ENCODE measurements at places on chromosomes 2 and 18.
A peak's percentile ranks its signal among the peaks of the same experiment; 100 is the strongest.

GRCh38 chr2:69032336-69032735 lies 19.4 kb downstream of the ANTXR1 start:
- DNase-seq = no peak
- H3K27ac ChIP-seq = no peak overlapping the region
- no peak overlapping the region for H3K4me3 ChIP-seq
- H3K27me3 ChIP-seq = no peaks in the 10 kb centered on the region

GRCh38 chr2:8527031-8527430 lies 154.8 kb upstream of the ID2 start:
- H3K27ac ChIP-seq = no peak overlapping the region
- no peaks in the 10 kb centered on the region for H3K36me3 ChIP-seq
- no peaks in the 10 kb centered on the region for H3K27me3 ChIP-seq
- DNase-seq = no peak
- H3K4me3 ChIP-seq = no peak overlapping the region

- DNase-seq = no peak
- no peaks in the 10 kb centered on the region for H3K36me3 ChIP-seq
- no peaks in the 10 kb centered on the region for H3K27me3 ChIP-seq
- no peak overlapping the region for H3K4me3 ChIP-seq
- no peaks in the 10 kb centered on the region for H3K4me1 ChIP-seq
Observed at GRCh38 chr2:102399499-102400141, 23.3 kb upstream of the IL18RAP start.

DNA sequence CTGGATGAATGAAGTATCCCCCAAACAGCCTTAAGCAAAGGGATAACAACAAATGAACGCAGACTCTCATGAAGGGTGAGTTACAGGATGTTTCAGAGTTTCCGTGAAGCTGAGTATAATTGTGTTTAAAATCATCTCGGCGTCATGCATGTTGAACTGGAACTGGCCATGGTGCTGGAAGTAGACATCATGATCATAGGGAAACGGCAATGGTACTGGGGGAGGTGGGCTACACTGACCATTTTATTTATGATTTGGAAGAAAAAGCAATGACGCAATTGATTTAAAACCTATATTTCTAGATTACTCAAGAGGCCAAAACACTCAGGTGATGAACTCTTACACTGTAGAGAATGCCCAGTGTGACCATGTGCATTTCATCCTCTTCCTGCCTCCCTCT lies 387.9 kb upstream of the MYT1L start:
- H3K27ac ChIP-seq = no peak overlapping the region
- H3K4me1 ChIP-seq = no peaks in the 10 kb centered on the region
- no peak for DNase-seq
- H3K27me3 ChIP-seq = no peaks in the 10 kb centered on the region
- no peaks in the 10 kb centered on the region for H3K36me3 ChIP-seq

GRCh38 chr2:42901076-42901640 lies 108.8 kb upstream of the HAAO start:
- no peaks in the 10 kb centered on the region for H3K27me3 ChIP-seq
- peaks cover 24% of the 10 kb centered on the region for H3K4me1 ChIP-seq
- no peak overlapping the region for H3K27ac ChIP-seq
- H3K4me3 ChIP-seq = no peak overlapping the region

GRCh38 chr2:20107776-20108175 lies 56.3 kb upstream of the LAPTM4A start:
- H3K27me3 ChIP-seq = no peaks in the 10 kb centered on the region
- no peak overlapping the region for H3K4me3 ChIP-seq
- H3K27ac ChIP-seq = no peak overlapping the region
- H3K36me3 ChIP-seq = no peaks in the 10 kb centered on the region
- no peak for DNase-seq

DNA sequence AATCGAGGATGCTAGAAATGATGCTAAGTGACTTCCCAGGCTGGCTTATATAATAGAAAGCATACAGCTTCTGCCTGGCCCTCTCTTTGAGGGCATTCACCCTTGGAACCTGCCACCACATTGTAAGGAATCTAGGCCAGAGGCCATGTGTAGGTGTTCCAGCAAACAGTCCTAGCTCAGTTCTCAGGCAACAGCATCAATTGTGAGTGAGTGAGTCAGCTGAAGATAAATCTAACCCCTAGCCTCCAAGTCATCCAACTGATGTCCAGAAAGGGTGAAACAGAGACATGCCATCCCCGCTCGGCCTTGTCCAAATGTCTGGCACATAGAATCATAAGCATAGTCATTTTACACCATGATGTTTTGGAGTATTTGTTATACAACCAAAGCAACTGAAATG lies 324.3 kb upstream of the KLHL14 start:
- DNase-seq = no peak
- H3K36me3 ChIP-seq = no peaks in the 10 kb centered on the region
- no peaks in the 10 kb centered on the region for H3K27me3 ChIP-seq
- H3K4me3 ChIP-seq = no peak overlapping the region

GRCh38 chr2:181998041-181998835 lies 12.6 kb downstream of the PPP1R1C start:
- H3K27me3 ChIP-seq = no peaks in the 10 kb centered on the region
- H3K4me1 ChIP-seq = no peaks in the 10 kb centered on the region
- H3K4me3 ChIP-seq = no peak overlapping the region
- no peaks in the 10 kb centered on the region for H3K36me3 ChIP-seq

GRCh38 chr2:159157361-159158209 lies 128.9 kb downstream of the WDSUB1 start:
- no peak for DNase-seq
- no peak overlapping the region for H3K27ac ChIP-seq
- H3K36me3 ChIP-seq = no peaks in the 10 kb centered on the region
- H3K4me1 ChIP-seq = no peaks in the 10 kb centered on the region
- no peaks in the 10 kb centered on the region for H3K27me3 ChIP-seq

GRCh38 chr2:1484131-1484884 lies 71.0 kb downstream of the TPO start:
- no peaks in the 10 kb centered on the region for H3K4me1 ChIP-seq
- peak; percentile 29 for DNase-seq
- no peak overlapping the region for H3K4me3 ChIP-seq
- no peak overlapping the region for H3K27ac ChIP-seq
- H3K27me3 ChIP-seq = no peaks in the 10 kb centered on the region
- H3K36me3 ChIP-seq = no peaks in the 10 kb centered on the region

DNA sequence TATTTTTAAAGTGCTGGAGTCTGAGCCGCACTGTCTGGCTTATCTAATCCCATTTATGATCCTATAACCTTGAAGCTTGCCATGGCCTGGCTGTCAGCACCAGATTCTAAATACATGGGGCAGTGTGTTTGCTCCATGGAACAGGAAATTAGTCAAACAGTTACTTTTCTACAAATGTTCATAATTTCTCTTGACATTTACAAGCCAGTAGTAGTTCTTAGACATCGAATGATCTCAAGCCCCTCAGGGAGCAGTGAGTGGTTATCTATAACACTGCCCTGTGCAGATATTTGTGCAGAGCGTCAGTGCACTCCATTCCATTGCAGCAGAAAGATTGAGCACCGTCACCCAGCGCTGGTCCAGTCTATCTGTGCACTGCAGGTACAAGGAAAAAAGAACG lies 205.2 kb downstream of the AGPS start:
- no peak overlapping the region for H3K27ac ChIP-seq
- no peak overlapping the region for H3K4me3 ChIP-seq
- no peaks in the 10 kb centered on the region for H3K36me3 ChIP-seq

DNA sequence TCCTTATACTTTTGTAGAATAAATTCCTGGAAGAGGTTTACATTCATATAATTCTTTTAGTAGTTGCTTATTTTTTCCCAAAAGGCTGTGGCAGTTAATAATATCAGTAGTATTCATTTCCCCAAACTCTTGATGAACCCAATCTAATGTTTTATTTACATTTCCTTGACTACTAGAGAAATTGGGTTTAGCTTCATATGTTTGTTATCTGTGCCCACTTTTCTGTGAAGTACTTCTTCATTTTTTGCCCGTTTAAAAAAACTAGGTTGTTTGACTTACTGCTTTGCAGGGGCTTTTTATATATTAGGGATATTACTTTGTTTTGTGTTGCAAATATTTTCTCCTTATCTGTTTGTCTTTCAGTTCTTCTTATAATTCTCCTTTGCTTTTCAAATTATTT lies 17.2 kb downstream of the RALB start:
- no peaks in the 10 kb centered on the region for H3K36me3 ChIP-seq
- H3K4me3 ChIP-seq = no peak overlapping the region
- H3K27me3 ChIP-seq = no peaks in the 10 kb centered on the region
- no peak for DNase-seq

GRCh38 chr2:226059961-226060627 lies 660.6 kb downstream of the NYAP2 start:
- no peak for DNase-seq
- H3K36me3 ChIP-seq = no peaks in the 10 kb centered on the region
- no peak overlapping the region for H3K27ac ChIP-seq
- H3K4me1 ChIP-seq = no peaks in the 10 kb centered on the region

DNA sequence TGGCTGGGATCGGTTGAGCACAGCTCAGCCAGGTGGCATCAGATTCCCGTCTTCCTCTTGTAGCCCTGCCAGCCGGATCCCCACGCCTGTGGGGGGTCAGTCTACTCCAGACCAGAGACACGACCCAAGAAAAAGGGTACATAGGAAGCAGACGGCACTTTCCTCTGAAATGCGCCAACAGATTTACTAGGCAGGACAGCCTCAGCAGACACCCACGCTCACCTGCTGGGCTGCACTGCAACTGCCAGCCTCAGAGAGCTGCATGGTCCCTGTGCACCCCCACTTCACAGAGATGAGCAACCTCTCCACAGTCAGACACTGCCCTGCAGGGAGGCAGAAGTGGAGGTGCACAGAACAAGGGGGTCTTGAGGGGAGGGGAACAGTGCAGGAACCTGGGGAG lies 75.7 kb upstream of the OTOS start:
- DNase-seq = no peak
- no peak overlapping the region for H3K27ac ChIP-seq
- H3K36me3 ChIP-seq = no peaks in the 10 kb centered on the region
- H3K4me1 ChIP-seq = no peaks in the 10 kb centered on the region
- H3K4me3 ChIP-seq = no peak overlapping the region

GRCh38 chr2:214358506-214358905 lies 52.3 kb upstream of the VWC2L start:
- no peak overlapping the region for H3K4me3 ChIP-seq
- H3K36me3 ChIP-seq = no peaks in the 10 kb centered on the region
- no peak for DNase-seq

DNA sequence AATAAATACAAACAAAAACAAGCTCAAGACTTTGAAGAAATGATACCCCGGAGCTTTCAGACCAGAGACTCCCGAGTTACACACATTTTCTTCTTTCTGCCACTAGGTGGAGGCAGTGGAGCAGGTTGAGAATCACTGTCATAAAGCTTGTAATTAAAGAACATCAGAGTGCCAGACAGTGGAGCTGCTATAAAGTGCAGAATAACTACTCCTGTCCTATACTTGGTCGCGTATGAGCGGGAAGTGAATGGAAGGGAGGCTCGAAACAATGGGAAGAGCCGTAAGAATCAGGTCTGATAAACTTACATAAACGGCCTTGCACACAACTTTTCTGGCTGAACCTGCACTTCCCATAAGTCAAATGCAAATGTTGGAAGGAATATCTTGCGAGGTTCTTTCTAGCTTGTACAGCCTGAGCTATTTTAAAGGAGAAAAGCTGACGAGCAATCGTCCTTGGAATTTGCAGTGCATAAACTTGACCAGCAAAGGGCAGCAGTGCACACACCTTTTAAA lies 189.0 kb downstream of the RPIA start:
- no peaks in the 10 kb centered on the region for H3K36me3 ChIP-seq
- no peaks in the 10 kb centered on the region for H3K27me3 ChIP-seq
- no peaks in the 10 kb centered on the region for H3K4me1 ChIP-seq
- H3K27ac ChIP-seq = no peak overlapping the region
- H3K4me3 ChIP-seq = no peak overlapping the region

GRCh38 chr18:55314031-55314430 lies 274.0 kb downstream of the TCF4 start:
- peaks cover 74% of the 10 kb centered on the region for H3K4me1 ChIP-seq
- H3K27ac ChIP-seq = no peak overlapping the region
- H3K4me3 ChIP-seq = no peak overlapping the region

DNA sequence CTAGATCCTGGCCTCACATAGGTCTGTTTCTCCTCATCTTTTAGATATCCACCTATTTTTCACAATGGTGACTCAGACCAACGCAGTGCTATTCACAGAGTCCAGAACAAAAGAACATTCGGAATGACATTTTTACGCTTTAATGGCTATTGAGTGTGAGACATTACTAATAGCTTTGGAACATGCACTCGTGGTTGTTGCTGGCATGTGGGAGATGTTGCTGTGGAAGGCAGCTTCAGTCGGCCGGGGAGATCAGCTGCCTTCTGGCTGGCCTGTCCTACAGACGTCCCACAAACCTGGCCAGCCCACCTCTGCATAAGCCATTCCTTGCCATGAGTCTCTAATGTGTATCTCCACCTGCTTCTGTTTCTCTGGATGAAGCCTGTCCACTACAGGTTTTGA lies 3.4 kb downstream of the MBP start:
- no peaks in the 10 kb centered on the region for H3K36me3 ChIP-seq
- H3K4me3 ChIP-seq = no peak overlapping the region
- DNase-seq = no peak
- no peak overlapping the region for H3K27ac ChIP-seq
- no peaks in the 10 kb centered on the region for H3K27me3 ChIP-seq
- H3K4me1 ChIP-seq = peaks cover 30% of the 10 kb centered on the region

GRCh38 chr2:206112846-206113547 lies 27.0 kb upstream of the INO80D start:
- no peak overlapping the region for H3K27ac ChIP-seq
- no peaks in the 10 kb centered on the region for H3K36me3 ChIP-seq

DNA sequence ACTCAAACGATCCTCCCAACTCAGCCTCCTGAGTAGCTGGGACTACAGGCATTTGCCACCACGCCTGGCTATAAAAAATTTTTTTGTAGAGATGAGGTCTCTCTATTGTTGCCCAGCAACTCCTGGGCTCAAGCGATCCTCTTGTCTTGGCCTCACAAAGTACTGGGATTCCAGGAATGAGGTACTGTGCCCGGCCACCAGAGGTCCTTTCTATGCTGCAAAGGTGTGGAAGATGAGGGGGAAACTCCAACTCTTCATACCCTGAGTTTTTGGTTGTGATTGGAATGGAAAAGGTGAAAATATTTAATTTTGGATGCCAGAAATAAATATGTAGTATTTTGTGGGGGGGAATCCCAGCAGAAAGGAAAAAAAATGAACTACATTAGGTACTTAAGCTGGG lies 36.0 kb downstream of the MRPL33 start:
- peaks cover 13% of the 10 kb centered on the region for H3K4me1 ChIP-seq
- no peak overlapping the region for H3K27ac ChIP-seq
- H3K4me3 ChIP-seq = no peak overlapping the region
- no peaks in the 10 kb centered on the region for H3K27me3 ChIP-seq
- peak; percentile 65 for DNase-seq
- H3K36me3 ChIP-seq = no peaks in the 10 kb centered on the region

DNA sequence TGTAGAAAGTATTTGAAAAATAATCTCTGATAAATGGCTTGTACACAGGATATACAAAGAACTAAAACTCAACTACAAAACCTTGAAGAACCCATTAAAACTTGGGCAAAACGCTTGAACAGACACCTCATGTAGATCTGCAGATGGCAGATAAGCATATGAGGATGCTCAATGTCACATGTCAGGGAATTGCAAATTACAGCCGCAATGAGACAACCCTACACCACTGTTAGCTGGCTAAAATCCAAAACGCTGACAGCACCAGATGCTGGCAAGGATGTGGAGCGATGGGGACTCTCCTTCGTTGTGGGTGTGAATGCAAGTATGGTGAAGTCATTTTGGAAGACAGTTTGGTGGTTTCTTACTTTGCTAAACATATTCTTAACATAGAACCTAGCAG lies 53.7 kb downstream of the SNTG2 start:
- H3K4me1 ChIP-seq = no peaks in the 10 kb centered on the region
- DNase-seq = no peak
- H3K27me3 ChIP-seq = no peaks in the 10 kb centered on the region
- H3K4me3 ChIP-seq = no peak overlapping the region
- H3K36me3 ChIP-seq = no peaks in the 10 kb centered on the region
